Effector memory CD4-positive, alpha-beta T cell (primary cell): ENCODE measurements at places on chromosomes 12 and 14.

GRCh38 chr12:108850854-108851573, 6.4 kb downstream of the SSH1 start:
- peaks cover 26% of the 10 kb centered on the region for H3K36me3 ChIP-seq
- DNase-seq = no peak
- no peak overlapping the region for H3K27ac ChIP-seq
- peaks cover 4% of the 10 kb centered on the region for H3K4me1 ChIP-seq

GRCh38 chr12:11880381-11880780, 190.4 kb upstream of the BCL2L14 start:
- H3K4me1 ChIP-seq = peaks cover 10% of the 10 kb centered on the region
- DNase-seq = no peak
- no peak overlapping the region for H3K27ac ChIP-seq
- H3K4me3 ChIP-seq = no peak overlapping the region
- H3K36me3 ChIP-seq = peaks cover 21% of the 10 kb centered on the region

- H3K27ac ChIP-seq = no peak overlapping the region
- no peak for DNase-seq
- H3K27me3 ChIP-seq = no peaks in the 10 kb centered on the region
- H3K36me3 ChIP-seq = no peaks in the 10 kb centered on the region
- no peak overlapping the region for H3K4me3 ChIP-seq
Measured at GRCh38 chr14:41973178-41973577, 366.5 kb downstream of the LRFN5 start.

GRCh38 chr12:12663644-12664294, 32.2 kb downstream of the GPR19 start:
- H3K4me3 ChIP-seq = no peak overlapping the region
- no peaks in the 10 kb centered on the region for H3K4me1 ChIP-seq
- H3K27ac ChIP-seq = no peak overlapping the region
- no peaks in the 10 kb centered on the region for H3K36me3 ChIP-seq
- H3K27me3 ChIP-seq = no peaks in the 10 kb centered on the region
- no peak for DNase-seq

DNA sequence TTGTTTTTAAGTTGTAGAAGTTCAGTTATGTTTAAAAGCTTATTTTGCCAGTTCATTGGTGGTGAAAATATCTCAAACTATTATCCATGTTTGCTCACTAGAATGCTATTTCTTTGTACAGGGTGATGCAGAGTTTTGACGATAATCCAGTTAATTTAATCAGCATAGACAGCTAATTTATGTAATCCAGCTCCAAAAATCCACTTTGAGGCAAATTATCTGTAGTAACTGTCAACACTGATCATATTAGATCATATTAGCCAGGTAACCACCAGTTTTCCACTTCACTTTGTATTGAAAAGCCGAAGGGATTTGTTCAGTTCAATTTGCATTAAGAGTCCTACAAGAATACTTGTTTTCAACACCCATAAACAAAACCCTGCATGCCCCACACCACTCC, 378.6 kb downstream of the PDZRN4 start:
- no peak for DNase-seq
- no peaks in the 10 kb centered on the region for H3K4me1 ChIP-seq
- no peak overlapping the region for H3K27ac ChIP-seq
- H3K36me3 ChIP-seq = no peaks in the 10 kb centered on the region
- H3K27me3 ChIP-seq = no peaks in the 10 kb centered on the region

GRCh38 chr14:64235652-64236640, 58.2 kb downstream of the ESR2 start:
- H3K4me1 ChIP-seq = no peaks in the 10 kb centered on the region
- no peak overlapping the region for H3K27ac ChIP-seq
- no peak for DNase-seq
- H3K27me3 ChIP-seq = no peaks in the 10 kb centered on the region
- no peak overlapping the region for H3K4me3 ChIP-seq
- H3K36me3 ChIP-seq = peaks cover 4% of the 10 kb centered on the region

GRCh38 chr12:57089271-57090245, 644 bp downstream of the NAB2 start:
- peaks cover 35% of the 10 kb centered on the region for H3K4me1 ChIP-seq
- peak overlapping the region; percentile 64 for H3K27ac ChIP-seq
- H3K4me3 ChIP-seq = peak overlapping the region; percentile 80
- no peaks in the 10 kb centered on the region for H3K27me3 ChIP-seq
- peaks cover 3% of the 10 kb centered on the region for H3K36me3 ChIP-seq

GRCh38 chr12:75599061-75599460, 87.7 kb upstream of the KRR1 start:
- DNase-seq = no peak
- H3K27me3 ChIP-seq = no peaks in the 10 kb centered on the region
- no peak overlapping the region for H3K27ac ChIP-seq
- no peaks in the 10 kb centered on the region for H3K36me3 ChIP-seq

DNA sequence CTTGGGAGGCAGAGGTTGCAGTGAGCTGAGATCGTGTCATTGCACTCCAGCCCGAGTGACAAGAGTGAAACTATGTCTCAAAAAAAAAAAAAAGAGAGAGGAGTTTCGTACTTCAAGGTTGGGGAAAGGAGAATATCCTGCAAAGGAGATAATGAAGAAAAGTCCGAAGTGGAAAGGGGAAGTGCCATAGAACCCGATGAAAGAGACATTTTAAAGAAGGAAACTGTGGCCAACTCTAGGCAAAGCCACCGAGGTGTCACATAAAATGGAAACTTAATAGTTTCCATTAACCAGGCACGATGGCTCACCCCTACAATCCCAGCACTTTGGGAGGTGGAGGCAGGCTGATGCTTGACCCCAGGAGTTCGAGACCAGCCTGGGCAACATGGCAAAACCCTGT, 15.0 kb upstream of the LTBP2 start:
- H3K4me1 ChIP-seq = no peaks in the 10 kb centered on the region
- DNase-seq = no peak
- H3K27me3 ChIP-seq = no peaks in the 10 kb centered on the region
- no peak overlapping the region for H3K4me3 ChIP-seq
- no peaks in the 10 kb centered on the region for H3K36me3 ChIP-seq
- no peak overlapping the region for H3K27ac ChIP-seq

- peak; percentile 63 for DNase-seq
- H3K27ac ChIP-seq = peak within 1 kb of the TSS; percentile 94
- H3K36me3 ChIP-seq = no peaks in the 10 kb centered on the region
- no peaks in the 10 kb centered on the region for H3K27me3 ChIP-seq
- H3K4me3 ChIP-seq = peak within 1 kb of the TSS; percentile 81
Measured at GRCh38 chr14:20683891-20684661, at the start of gene RNASE4. Gene RNASE4, plus strand, starts transcription at chr14:20684560. Its CDS starts 14,812 bp downstream, at chr14:20699372.

- no peak overlapping the region for H3K4me3 ChIP-seq
- no peak overlapping the region for H3K27ac ChIP-seq
- no peaks in the 10 kb centered on the region for H3K36me3 ChIP-seq
- no peak for DNase-seq
Measured at GRCh38 chr12:45076417-45077026, 25.6 kb upstream of the DBX2 start.

DNA sequence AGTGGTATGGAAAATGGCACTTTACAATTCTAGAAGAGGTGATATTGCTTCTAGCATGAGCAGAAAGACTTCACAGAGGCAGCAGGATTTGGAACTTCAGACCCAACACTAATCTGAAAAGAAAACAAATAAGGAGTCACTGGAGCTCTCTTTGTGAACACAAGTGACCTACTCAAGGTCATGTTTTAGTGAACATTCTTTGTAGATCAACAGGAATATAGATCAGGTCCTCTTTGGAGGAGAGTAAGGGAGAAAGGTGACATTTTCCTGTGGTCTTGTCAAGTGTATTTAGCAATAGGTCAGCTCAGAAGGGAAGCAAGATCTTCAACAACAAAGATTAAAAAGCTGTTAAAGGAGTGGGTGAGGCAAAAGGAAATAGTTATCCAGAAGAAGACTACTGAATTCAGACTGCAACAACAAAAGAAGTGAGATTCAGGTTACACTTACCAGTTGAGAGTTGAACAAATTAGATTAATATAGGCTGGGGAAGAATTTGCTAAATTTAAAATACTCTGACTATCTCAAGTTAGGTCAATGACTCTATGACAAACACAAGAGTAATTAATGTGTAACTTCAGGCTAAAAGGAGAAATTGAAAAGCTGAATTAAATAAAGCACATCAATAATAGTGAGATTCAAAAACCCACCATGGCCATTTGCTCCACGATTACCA, 528.2 kb downstream of the RPS29 start:
- H3K4me1 ChIP-seq = no peaks in the 10 kb centered on the region
- no peak overlapping the region for H3K27ac ChIP-seq

- H3K27ac ChIP-seq = no peak overlapping the region
- H3K36me3 ChIP-seq = no peaks in the 10 kb centered on the region
- H3K4me1 ChIP-seq = no peaks in the 10 kb centered on the region
- H3K27me3 ChIP-seq = no peaks in the 10 kb centered on the region
- DNase-seq = no peak
Measured at GRCh38 chr14:42322531-42323284, 716.0 kb downstream of the LRFN5 start.

DNA sequence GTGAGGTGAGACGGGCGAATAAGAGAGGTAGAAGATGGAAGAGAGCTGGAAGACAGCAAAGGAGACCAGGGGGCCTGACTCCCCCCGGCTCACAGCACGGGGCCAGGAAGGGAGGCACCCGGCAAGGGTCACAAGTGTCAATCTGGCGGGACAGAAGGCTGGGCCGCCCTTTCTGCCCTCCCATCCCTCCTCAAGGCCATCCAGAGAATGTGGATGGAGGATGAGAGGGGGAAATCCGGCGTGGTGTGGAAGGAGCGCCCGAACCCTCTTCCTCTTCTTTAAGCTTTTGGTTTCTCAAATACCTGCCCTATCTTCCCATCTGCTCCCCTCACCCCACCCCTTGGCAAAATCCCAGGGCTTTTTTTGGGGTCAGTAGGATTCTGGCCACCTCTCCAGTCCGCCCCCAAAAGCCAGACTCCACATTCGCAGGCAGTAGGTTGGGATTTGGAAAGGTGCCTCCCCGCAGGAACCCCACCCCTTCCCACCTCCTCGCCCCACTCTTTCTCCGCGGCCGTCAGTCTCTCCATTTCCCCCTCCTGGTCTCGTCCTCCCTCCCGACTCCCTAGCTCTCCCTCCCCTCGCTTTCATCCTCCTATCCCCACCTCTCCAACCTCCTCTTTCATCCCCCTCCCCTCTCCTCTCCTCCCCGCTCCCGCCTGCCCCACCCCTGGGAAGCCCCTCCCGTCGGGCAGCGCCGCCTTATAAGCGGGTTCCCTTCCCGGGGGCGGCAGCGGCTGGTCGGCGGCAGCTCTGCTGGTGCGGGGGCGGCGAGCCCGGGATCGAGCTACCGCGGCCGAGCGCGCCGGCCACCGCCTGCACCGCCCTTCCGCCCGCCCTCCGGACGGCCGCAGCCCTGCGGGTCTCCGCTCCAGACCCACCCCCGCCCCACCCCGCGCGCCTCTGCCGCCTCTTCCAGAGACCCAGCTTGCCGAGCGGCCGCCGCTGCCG, at the start of gene PTMS:
TSS of gene PTMS (plus strand) at position 730 of the 948 bp plus-strand sequence. CDS start 343 bp downstream, outside the sequence.
- peaks cover 21% of the 10 kb centered on the region for H3K4me1 ChIP-seq
- DNase-seq = no peak
- H3K36me3 ChIP-seq = no peaks in the 10 kb centered on the region
- no peak within 1 kb of the TSS for H3K27ac ChIP-seq
- peak within 1 kb of the TSS; percentile 53 for H3K4me3 ChIP-seq
- H3K27me3 ChIP-seq = peaks cover 12% of the 10 kb centered on the region

DNA sequence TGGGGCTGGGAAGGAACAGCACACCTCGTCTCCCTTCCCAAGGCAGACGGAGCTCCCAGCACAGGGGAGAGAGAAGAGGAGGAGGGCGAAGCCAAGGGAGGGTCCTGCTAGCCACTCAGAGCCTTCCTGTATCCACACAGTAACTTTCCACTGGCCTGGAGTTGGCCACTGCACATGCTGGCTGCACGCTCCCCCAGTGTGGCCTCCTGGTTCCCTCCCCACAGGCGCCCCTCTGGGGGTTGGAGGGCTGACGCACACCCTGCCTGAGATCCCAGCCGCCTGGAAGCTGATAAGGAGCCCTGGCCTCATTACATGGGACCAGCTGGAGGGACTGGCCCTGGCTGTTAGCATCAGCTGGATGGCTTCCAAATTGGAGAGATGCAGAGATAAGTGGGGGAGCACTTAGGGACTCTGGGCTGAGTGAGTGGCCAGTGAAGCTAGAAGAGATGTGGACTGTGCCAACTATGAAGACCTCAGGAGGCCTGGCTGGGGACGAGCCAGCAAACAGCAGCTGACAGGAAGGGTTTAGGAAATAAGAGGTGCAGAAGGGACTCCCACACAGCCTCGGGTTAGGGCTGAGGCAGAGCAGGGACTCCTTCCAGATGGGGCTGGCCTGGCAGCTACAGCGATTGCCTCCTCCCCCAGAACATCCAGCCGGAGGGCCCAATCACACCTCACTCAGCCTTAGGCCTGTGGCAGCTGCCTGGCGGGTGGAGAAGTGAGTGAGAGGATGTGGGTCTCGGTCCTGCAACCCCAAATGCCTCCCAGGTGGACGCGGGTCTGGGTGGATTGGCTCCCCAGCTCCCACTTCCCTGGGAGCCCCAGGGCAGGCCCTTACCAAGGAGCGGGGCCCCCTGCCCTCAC, 26.3 kb upstream of the BCDIN3D start:
- no peak overlapping the region for H3K27ac ChIP-seq
- H3K27me3 ChIP-seq = no peaks in the 10 kb centered on the region
- no peaks in the 10 kb centered on the region for H3K36me3 ChIP-seq
- no peaks in the 10 kb centered on the region for H3K4me1 ChIP-seq
- no peak overlapping the region for H3K4me3 ChIP-seq
- no peak for DNase-seq
